ENCODE measurements at places on chromosomes 2 and 18. TPM values are rescaled to one million over a fixed set of nuclear protein-coding genes. Genes with fewer than 3 reads are reported as not detected.

The KCNF1 gene
- 0.29 TPM for total RNA-seq

DNA sequence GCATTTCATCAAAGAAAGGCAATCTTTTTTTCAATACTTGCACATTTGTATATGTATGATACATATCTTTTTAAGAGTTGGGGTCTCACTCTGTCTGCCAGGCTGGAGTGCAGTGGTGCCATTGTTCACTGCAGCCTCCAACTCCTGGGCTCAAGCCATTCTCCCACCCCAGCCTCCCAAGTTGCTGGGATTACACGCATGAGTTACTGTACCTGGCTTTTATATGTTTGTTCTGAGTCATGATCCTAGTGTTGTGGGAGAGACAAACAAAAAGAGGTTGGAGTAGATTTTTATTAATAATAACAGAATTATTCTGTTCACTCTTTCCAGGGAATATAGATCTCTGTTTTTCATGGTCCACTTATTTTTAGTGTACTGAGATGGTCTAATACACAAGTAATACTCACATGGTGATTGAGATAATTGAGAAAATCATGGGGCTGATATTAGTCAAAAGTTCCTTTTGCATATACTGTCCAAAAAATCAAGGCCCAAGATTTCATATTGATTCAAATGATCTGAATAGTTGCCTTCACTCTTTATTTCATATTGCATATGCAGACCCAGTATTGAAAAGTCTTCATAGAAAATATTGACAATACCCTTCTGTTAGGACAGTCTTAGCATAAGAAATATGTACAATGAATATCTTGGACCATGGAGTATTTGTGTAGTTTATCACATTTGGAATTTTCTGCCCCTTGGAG lies 138.3 kb downstream of the FMNL2 start:
- DNase-seq = no peak

DNA sequence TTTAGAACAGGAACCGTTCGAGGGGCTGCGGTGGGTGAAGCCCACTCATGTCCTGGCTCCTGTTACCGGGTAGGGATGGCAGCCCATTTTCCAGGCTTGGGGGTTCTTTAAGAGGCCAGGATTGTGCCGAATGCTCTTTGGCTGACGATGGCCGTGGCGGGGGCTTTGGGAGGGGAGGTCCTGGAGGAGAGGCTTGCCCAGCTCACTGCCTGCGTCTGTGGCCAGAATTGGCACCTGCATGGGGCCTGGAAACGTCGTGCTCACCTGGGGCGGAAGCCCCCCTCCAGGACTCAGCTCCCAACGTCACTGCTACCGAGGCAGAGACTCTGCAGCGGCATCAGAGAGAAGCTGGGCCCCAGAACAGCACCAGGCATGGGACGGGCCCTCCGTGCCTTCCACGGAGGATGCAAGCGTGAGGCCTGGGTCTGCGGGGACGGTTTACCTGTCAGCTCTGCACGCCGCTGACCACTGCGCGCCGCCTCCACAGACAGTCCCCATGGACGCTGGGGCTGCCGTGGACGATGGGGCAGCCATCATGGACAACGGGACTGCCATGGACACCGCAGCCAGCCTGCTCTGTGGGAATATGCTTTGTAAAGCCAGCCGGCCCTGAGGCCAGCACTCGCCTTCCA lies 82.9 kb downstream of the NFATC1 start:
- no peak for DNase-seq

The IL36G gene
- total RNA-seq = not detected

The ZNF396 gene
- total RNA-seq = 4.3 TPM

The CREG2 gene
- total RNA-seq = not detected

- DNase-seq = no peak
Observed at GRCh38 chr2:65465124-65465523, 32.7 kb upstream of the SPRED2 start.

GRCh38 chr18:4040391-4041092 lies 414.6 kb downstream of the DLGAP1 start:
- DNase-seq = no peak

The PROC gene
- not detected for total RNA-seq

- no peak for DNase-seq
Observed at GRCh38 chr2:129761569-129762021, 217.9 kb upstream of the RAB6C start.

- DNase-seq = no peak
Observed at GRCh38 chr2:8692783-8693156, 10.9 kb downstream of the ID2 start.

DNA sequence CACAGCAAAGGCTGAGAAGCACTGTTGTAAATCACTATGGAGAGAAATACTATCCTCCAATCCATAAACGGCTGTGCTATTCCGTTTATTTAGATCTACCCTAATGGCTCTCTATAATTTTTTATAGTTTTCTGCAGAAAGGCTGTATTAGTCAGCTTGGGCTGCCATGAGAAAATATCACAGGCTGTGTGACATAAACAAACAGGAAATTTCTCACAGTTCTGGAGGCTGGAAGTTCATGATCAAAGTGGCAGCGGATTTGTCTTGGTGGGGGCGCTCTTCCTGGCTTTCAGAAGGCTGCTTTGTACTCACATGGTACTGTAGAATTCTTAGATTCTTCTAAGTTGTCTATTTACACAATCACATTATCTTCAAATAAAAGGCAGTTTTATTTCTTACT lies 44.1 kb downstream of the C1D start:
- DNase-seq = no peak

The NGEF gene
- total RNA-seq = 1.6 TPM

DNA sequence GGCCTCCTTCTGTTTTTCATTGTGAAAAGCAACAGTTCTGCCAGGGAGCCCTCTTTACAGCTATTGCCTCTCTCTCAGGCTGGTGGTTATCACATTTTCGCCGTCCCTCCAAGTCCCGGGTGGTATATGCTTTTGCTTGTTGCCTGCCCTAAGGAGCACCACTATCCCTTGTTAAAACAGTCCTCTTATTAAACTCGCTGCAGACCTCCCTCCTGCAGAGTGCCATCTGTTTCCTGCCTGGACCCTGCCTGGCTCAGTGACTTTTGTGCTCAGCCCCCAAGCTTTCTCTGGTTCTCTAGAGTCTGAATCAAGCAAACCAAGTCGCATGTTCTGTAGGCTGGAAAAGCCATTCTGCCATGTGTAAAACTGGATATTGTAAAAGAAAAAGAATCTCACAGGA lies 72.1 kb upstream of the FHL2 start:
- no peak for DNase-seq

GRCh38 chr2:176122683-176123410 lies at the start of gene HOXD9:
Gene HOXD9 (plus strand): TSS chr2:176122719. CDS start chr2:176122769, 50 bp downstream.
- no peak for DNase-seq

The CAVIN2 gene
- total RNA-seq = 30.7 TPM

The ALLC gene
- total RNA-seq = not detected

DNA sequence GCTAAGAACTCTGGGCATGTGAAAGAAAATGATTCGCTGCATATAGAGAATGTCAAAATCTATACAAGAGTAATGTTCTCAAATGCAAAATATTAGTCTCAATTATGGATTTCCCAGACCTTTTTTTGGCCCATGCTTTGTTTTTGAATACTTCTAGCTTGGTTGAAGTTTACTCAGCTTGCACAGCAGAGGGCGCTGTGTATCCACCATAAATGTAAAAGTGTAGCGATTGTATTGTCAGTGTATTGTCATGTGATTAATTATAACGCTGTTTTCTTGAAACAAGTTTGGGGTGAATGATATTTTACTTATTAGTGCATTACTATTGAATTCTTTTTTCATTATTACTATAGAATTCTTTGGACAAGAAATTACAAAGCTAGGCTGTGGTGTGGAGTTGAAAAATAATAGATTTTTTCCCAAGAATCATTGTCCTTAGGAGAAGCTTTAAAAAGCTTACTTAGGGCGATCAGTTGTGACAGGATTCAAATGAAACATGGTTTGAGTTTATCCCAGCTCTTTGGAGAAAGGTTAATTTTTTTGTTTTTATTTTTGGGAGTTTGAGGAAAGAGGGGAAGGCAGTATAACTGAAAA lies 98.3 kb downstream of the PIK3C3 start:
- DNase-seq = no peak

DNA sequence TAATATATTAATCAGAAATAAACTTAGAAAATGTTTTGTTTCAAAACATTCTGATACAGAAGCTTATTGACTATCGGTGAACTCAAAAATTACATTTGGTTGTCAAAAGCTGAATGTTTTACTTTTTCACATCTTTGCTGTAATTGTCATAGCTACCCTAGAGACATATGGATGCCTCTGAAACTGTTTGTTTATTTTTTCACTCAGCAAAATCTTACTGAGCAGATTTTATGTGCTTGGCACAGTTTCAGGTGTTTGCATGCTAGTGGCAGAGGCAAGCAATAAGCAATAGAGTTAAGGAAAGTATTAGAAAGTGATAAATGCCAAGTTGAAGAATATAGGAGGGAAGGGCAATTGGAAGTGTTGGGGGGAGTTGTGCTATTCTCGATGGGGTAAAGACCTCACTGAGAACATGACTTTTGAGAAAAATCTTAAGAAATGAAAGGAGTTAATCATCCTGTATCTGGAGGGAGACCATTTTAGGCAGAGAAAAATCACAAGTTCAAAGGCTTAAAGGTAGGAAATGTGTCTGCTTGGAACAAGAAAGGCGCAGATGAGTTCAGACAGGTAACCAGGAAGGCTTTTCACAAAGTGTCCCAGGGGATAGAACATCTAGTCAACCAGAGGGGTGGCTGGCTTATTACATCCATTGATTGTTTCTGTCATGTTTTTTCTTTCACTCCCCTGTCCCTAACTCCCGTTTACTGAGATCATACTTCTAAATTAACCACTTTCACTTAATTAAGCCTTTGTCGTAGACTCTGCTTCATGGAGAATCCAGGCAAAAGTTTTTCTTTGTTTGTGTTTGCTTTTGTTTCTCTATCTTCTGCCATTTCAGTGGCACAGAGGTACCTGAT lies 27.2 kb upstream of the COBLL1 start:
- DNase-seq = no peak

- no peak for DNase-seq
Observed at GRCh38 chr18:27599202-27599829, 414.2 kb upstream of the CHST9 start.

DNA sequence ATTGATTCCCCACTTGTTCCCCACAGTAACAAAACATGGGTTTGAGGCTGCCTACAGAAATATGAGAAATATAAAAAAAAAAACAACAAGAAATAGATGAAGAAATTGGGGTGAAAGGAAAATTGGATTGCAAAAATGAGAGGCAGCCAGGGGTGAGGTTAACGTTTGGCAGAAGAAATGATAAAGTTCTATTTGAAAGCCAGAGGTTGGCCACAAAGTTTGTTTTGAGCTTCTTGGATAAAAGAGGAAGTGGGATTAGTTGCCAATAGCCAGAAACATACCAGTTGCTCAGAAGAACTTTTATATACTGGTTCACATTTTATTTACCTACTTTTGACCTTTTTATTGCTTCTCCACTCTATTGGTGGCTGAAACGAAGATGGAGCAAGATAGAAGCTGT lies 67.5 kb downstream of the FASTKD2 start:
- DNase-seq = no peak

DNA sequence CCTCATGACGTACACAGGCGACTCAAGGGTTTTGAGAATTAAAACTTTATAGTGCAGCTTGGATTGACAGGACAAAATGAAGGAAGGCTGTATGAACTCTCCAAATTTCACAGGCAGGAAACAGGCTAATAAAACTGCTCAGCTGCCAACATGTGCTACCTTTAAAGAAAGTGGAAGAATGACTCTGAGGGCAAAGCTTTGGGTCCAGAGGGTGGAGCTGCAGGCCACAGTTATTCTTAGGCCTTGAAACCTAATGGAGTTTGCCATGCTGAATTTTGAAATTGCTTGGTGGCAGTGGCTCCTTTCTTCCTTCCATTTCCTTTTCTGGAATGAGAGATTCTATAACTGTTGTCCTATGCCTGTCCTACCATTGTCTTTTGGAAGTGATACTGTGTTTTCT lies 34.8 kb downstream of the HAT1 start:
- DNase-seq = no peak

The GALNT13 gene
- total RNA-seq = 0.33 TPM

The IHH gene
- 0.66 TPM for total RNA-seq

The MYOM1 gene
- total RNA-seq = 6.9 TPM

The LRP1B gene
- 29.8 TPM for total RNA-seq

- no peak for DNase-seq
Observed at GRCh38 chr18:10754128-10754527, 228.3 kb downstream of the NAPG start.

DNA sequence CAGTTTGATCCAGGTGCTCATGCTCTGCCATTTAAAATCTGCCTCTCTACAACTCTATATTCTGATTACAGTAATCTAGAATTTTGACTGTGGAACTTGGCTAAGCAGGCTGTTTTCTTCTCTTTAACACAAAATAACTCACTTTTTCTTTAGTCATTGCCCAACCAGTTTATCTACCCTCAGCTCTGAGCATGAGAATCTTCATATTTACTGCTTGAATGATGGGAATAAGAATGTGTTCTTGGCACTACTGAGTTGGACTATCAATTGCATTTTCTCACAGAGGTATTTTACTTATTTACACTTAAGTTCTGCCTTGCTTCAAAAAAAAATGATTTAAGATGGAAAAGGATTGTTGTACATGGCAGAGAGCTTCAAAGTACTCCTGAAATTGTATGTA lies 301.1 kb downstream of the CCDC85A start:
- no peak for DNase-seq

DNA sequence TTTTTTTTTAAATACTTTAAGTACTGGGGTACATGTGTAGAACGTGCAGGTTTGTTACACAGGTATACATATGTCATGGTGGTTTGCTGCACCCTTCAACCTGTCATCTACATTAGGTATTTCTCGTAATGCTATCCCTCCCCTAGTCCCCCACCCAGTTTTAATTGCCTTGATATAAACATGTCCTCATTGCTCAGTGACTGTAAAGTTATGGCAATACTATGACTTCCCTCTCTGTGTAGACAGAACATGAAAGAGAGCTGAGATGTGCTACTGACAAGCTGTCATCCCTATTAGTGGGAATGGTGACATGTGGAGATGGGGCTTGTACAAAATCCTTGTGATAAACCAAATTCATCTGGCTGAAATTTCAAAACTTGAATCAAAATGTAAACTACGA lies 449.7 kb upstream of the TRIB2 start:
- DNase-seq = no peak

GRCh38 chr2:144780983-144781382 lies 261.1 kb upstream of the ZEB2 start:
- no peak for DNase-seq

DNA sequence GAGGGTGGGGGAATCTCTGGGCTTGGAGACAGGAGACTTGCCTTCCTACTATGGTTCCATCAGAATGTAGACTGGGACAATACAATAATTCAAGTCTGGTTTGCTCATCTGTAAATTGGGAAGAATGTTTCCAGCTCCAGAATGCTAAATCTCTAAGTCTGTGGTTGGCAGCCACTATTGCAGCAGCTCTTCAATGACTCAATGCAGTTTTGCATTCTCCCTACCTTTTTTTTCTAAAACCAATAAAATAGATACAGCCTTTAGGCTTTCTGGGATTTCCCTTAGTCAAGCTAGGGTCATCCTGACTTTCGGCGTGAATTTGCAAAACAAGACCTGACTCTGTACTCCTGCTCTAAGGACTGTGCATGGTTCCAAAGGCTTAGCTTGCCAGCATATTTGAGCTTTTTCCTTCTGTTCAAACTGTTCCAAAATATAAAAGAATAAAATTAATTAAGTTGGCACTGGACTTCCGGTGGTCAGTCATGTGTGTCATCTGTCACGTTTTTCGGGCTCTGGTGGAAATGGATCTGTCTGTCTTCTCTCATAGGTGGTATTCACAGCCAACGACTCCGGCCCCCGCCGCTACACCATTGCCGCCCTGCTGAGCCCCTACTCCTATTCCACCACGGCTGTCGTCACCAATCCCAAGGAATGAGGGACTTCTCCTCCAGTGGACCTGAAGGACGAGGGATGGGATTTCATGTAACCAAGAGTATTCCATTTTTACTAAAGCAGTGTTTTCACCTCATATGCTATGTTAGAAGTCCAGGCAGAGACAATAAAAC lies 6.5 kb downstream of the TTR start:
- DNase-seq = no peak

The CAMKMT gene
- 10.5 TPM for total RNA-seq

The CYP27A1 gene
- total RNA-seq = 28.8 TPM
